Hair follicular keratinocyte (primary cell): ENCODE measurements at places on chromosomes 16 and 17. TPM values are rescaled to one million over a fixed set of nuclear protein-coding genes. Genes with fewer than 3 reads are reported as not detected.

TNFRSF13B gene
- not detected in 2 replicates for total RNA-seq

KRT25 gene
- total RNA-seq = not detected in 2 replicates

TBX6 gene
- 0.19 and 0.62 TPM in 2 replicates for total RNA-seq

MYO1D gene
- 39.2 and 60.8 TPM in 2 replicates for total RNA-seq

TEX14 gene
- total RNA-seq = not detected in 2 replicates

UBE2O gene
- total RNA-seq = 8.7 and 14.6 TPM in 2 replicates
